ENCODE measurements at places on chromosomes 4 and X. TPM values are rescaled to one million over a fixed set of nuclear protein-coding genes. Genes with fewer than 3 reads are reported as not detected.
A peak's percentile ranks its signal among the peaks of the same experiment; 100 is the strongest.

The SNCA gene
- not detected for total RNA-seq

The OPN1MW gene
- total RNA-seq: not detected

The POU4F2 gene
- not detected for total RNA-seq

The CRLF2 gene
- total RNA-seq: 0.42 TPM

The F8A3 gene
- 0.06 TPM for total RNA-seq

The SSX2 gene
- not detected for total RNA-seq

The PLAC1 gene
- 2.1 TPM for total RNA-seq

The NIPAL1 gene
- total RNA-seq: 2.1 TPM

The ABCG2 gene
- total RNA-seq: 3.1 TPM

The ADH1B gene
- total RNA-seq: not detected

The MAGEB17 gene
- total RNA-seq: not detected

GRCh38 chrX:127129510-127129909 lies 310.0 kb downstream of the PRR32 start:
- peak; percentile 12 for DNase-seq

GRCh38 chr4:83679254-83679653 lies 143.3 kb downstream of the GPAT3 start:
- DNase-seq: no peak

DNA sequence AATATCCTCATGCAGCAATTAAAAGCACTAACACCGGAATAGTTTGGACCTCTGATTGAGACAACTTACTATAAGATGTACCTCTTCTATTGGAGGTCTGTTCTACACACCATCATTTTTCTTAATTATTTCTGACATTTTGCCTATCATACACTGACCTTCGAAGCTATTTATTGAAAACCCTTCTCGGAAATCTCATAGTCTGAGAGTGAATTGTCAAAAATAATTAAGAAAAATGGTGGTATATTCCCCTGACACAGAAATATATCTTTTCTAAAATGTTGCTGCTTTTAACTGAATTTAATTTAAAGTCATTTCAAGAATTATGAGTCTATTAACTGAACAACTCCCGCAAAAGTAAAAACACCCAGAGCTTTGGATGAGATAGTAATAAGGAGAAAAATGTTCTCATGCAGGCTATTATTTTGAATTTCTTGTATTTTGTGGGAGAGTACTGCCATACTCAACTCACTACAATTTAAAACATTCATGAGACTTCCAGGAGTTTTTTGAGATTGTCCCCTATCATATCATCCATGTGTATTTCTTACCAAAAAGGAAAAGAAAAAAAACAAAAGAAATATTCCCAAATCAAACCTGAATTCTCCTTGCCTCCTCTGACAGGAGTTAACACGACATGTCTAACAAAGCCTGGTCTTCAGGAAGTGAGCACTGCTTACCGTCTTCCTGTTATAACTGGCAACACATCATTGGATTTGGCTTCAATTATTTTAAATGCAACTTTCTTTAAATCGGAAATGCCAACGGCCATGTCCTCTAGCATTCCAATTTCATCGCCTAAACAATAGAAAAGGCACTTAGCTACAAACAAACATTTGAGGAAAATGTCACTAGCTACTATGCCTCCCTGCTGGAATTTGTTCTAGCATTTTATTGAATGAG lies 485.3 kb downstream of the IL15 start:
- no peak for DNase-seq

GRCh38 chr4:15239866-15240265 lies 188.0 kb upstream of the C1QTNF7 start:
- peak; percentile 47 for DNase-seq

DNA sequence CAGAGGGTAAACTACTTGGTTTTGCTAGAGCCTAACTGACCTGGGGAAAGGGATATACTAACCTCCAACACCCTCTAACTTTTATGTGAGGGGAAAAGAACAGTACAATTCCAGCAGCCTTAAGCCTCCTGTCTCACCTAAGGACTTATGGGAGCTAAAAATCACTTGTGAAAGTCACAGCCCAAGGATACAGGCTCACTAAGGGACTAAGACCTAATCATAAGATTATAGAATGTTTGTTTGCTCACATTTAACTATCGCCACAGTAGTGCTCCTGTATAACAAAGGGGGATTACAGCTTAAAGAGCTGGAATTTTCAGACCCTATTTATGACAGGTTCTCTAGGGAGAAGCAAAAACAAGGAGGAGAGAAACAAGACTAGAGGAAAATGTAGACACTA lies 548.7 kb downstream of the DACH2 start:
- no peak for DNase-seq

DNA sequence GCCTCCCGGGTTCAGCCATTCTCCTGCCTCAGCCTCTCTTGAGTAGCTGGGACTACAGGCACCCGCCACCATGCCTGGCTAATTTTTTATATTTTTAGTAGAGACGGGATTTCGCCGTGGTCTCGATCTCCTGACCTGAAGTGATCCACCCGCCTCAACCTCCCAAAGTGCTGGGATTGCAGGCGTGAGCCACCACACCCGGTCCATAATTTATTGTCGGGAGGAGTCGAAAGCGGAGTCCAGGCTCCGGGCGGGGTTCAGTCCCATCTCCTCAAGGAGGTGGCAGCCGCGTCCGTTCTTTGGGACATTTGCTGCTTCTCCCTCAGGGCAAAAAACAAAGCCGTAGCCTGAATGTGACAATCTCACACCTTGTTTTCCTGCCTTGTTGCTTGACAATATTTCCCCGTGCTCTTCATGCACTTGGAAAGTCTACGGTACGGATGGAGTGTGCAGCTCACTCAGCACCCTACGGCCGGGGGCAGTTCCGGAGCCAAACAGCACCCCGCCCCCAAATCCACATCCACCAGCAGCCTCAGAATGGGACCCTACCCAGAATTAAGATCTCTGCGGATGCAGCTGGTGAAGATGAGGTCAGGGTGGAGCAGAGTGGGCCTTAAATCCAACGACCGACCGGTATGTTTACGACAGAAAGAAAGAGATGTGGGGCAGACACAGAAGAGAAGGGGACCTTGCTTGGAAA lies 9.6 kb downstream of the GTPBP6 start:
- DNase-seq: no peak

DNA sequence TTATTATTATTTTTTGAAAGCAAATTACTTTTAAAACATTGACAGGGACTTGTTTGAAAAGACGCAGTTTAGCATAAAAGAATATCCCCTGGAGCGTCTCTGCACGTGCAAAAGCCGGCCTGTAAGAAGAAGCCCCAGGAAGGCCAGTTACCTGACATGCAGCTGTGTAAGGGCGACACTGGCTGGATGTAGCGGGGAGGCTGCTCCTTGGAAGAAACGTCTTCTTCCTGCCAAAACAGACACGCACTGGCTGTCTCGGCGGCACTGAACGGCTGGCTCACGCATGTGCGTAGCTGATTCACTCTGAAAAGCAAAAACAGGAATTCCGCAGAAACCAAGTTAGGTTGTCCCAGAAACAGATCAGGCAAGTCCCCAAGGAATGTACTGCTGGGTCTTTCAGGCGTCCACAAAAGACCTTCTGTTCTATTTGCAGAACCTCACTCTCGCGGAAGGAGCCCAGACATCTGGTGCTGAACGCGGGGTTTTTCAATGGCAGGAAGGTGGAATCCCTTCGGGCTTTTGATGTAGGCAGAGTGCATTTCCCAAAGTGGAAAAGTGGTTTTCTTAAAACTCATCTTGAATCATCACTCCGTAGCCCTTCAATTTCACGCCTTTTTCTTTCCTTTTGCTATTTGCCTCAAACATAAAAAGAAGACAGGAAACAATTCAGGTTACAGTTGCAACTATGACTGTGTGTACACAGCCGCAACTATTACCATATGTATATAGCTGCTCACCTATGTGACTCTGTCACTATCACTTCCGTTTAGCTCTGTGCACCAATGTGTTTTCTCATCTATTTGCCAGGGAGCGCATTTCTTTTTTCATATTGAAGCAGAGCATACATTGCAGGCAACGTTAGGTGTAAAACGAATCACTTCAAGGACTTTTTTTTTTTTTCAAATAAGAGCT lies 38.1 kb upstream of the ARSH start:
- DNase-seq: peak; percentile 4

GRCh38 chr4:116469582-116469981 lies 615.8 kb downstream of the TRAM1L1 start:
- no peak for DNase-seq

- DNase-seq: peak; percentile 47
Measured at GRCh38 chrX:134999469-134999868, 8.7 kb downstream of the SMIM10 start.

- DNase-seq: no peak
Measured at GRCh38 chr4:119189638-119190037, 22.9 kb upstream of the USP53 start.

GRCh38 chr4:51895816-51896408 lies 53.0 kb downstream of the DCUN1D4 start:
- DNase-seq: peak; percentile 58
